ENCODE measurements at places on chromosomes 13 and 19.

GRCh38 chr13:48797127-48797526, 143.4 kb downstream of the CYSLTR2 start:
- no peak for DNase-seq

DNA sequence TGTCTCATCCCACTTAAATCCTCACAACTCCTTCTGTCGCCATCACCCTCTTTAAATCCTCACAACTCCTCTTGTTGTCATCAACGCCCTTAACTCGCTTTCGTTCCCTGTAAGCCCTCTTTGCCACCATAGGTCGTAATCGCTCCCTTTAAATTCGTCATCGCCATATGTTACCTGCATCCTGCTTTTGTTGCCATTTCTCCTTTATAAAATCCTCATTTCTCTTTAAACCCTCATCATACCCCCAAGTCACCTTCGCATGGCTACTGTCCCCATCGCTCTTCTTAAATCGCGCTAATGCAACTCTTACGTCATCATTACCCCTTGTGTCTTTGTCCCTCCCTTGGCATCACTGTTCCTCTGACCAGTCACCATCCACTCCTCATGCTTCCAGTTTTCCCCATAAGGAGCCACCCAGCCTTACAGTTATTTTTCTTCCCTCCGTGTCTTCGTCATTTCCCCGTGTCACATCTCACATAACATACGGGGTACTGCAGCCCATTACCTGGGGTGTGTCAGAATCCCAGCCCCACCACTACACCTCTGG, 539 bp downstream of the PLD3 start:
- no peak for DNase-seq

GRCh38 chr13:79429309-79429708, 23.3 kb upstream of the RBM26 start:
- DNase-seq: no peak

GRCh38 chr19:2554856-2555255, 78.9 kb downstream of the GADD45B start:
- DNase-seq: no peak

DNA sequence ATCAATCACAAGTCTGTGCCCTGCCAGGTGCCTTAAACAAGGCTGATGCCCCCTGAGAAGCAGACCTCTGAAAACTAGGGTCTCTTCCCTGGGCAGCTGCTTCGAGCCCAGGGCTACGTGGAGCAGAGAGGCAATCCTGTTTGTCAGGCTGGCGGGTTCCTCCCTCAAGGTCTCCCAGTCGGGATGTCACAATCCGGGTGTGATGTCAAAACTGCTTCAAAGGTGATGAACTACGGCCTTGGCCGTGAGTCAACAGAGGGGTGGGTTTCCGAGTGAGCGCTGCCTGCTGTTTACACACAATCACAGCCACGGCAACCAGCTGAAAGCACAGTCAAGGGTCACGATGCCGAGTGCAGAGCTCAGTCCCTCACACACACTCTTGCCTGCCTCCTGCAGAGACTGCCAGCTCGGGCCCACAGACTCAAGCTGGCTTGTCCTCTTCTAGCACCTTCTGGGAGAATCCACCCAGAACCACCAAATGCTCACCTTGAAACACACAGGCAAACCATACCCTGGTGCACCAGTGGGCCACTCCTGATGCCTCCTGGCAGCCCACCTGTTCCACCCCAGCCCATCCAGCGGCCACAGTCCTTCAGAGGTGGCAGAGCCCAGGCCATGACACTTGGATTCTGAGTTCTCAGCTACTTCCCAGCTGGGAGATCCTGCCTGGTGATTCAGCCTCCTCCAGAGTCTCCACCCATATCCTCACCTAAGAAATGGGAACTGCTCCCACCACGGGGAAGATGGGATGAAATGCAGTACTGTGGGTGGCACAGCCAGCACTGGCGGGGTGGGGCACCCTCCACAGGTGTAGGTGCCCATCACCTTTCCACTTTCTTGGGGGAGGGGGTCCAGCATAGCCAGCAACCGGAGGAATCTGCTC, 6.8 kb downstream of the ELL start:
- no peak for DNase-seq

GRCh38 chr13:47671776-47672175, 329.3 kb downstream of the SUCLA2 start:
- DNase-seq: no peak

- DNase-seq: no peak
Measured at GRCh38 chr13:33110386-33110712, 94.1 kb downstream of the KL start.

DNA sequence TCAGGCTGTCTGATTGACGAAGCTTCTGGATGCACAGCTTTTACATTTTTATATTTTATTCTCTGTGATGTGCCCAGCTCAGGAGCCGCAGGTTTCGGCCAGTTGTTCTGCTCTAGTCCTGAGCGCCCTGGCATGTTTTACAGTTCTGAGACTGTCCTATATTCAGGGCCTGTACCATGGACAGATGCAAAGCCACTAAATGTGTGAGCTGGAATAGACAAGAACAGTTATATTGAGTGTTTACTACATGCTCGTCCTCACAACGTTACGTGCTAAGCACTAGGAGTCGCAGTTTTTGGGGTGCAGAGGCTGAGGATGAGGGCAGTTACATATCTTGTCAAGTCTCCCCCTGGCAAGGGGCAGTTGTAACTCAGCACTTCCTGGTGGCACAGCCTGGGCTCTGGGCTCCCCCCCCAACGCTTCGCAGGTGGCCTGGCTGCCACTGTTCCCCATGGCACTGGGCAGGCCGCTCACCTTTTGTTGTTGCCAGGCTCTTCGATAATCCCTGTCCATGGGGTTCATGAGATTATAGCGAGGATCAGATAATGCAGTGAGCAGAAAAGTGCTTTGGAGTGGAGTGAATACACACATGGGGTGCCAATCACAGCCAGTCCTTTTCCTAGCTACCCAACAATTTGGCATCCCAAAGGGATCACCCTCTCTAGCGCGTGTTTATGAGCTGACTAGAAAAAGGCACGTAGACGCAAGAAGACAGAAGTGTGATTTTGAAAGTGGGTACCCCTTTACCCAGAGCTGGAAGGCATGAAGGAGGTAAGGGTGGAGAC, 23.5 kb downstream of the ARL11 start:
- DNase-seq: no peak

- no peak for DNase-seq
Measured at GRCh38 chr13:109788372-109789111, 2.2 kb upstream of the IRS2 start.

GRCh38 chr13:29496241-29496712, 99.2 kb downstream of the SLC7A1 start:
- DNase-seq: no peak

DNA sequence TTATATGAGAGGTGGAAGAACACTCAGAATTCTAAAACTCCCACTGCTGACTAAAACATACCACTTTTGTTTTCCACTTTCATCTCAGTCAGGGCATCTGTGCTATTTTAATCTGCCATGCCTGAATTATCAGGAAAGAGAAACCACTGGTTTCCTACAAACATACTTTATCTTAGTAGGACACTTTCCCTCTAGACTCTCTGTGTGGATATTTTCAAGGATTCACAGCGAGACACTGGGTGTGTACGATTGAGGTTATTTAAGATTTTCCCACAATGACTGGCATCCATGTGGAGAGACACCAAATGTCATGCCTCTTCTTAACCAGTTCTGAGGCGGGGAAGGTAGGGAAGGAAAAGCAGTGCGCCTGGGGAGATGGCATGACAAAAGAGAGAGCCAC, 212.2 kb downstream of the ENOX1 start:
- no peak for DNase-seq

DNA sequence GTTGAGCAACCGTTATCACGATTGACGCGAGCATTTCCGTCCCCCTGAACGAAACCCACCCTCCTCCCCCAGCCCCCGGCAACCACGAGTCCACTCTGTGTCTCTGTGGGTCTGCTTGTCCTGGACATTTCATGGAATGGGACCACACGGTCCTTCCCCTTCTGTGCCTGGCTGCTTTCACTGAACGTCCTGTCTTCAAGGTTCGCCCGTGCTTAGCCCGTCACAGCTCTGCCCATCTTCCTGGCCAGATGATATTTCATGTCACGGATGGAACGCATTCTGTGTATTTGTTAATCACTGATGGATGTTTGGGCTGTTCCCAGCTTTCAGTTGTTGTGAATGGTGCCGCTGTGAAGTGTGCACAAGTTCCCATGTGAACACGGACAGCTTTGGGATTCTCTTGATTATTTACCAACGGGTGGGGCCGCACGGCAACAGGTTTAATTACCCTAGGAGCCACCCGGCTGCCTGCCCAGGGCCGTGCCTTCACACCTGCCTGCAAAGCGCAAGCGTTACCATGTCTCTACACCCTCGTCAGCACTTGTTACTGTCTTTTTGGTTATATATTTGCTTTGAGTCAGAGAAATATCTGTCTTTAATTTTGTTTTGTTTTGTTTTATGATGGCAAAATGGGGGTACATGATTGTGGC, 42.5 kb downstream of the RASA3 start:
- no peak for DNase-seq

DNA sequence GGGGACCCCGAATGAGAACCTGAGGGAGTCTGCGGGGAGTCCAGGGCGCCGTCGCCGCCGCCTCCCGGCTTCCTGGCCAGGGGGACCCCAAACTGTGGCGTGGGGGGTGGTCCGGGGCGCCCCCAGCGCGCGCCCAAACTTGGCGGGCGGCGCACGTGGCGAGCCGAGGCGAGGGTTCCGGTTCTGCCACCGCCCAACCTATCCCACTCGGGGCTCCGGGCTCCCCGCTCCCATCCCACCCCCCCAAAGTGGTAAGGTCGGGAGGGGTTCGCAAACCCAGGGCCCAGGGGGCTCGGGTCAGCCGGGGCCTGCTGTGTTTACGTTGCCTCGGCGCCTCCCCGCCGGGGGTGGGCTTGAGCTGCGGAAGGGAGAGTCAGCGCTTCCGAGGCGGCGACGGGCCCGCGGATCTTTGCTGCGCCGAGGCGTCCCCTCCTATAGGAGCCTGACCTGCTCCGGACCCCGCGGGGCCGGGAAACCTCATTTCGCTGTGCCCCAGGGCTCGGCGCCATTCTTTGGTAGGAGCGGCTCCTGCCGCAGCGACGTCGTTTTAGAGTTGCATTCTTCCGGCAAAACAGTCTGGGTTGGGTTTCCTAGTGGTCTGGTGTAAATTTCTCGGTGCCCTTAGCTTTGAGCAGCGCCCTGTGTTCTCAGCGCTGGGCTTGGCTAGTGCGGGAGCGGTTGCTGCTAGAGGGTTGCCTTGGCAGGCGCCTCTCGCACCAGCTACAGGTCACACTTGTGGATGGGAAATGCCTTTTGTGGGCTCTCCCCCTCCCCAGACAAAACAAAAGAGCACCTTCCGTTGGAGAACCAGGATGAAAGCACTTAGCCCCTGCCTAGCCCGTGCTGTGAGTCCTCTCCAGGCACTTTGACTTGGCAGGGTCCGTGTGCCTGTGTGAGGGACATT, 1.2 kb downstream of the DAZAP1 start:
- peak; percentile 65 for DNase-seq

DNA sequence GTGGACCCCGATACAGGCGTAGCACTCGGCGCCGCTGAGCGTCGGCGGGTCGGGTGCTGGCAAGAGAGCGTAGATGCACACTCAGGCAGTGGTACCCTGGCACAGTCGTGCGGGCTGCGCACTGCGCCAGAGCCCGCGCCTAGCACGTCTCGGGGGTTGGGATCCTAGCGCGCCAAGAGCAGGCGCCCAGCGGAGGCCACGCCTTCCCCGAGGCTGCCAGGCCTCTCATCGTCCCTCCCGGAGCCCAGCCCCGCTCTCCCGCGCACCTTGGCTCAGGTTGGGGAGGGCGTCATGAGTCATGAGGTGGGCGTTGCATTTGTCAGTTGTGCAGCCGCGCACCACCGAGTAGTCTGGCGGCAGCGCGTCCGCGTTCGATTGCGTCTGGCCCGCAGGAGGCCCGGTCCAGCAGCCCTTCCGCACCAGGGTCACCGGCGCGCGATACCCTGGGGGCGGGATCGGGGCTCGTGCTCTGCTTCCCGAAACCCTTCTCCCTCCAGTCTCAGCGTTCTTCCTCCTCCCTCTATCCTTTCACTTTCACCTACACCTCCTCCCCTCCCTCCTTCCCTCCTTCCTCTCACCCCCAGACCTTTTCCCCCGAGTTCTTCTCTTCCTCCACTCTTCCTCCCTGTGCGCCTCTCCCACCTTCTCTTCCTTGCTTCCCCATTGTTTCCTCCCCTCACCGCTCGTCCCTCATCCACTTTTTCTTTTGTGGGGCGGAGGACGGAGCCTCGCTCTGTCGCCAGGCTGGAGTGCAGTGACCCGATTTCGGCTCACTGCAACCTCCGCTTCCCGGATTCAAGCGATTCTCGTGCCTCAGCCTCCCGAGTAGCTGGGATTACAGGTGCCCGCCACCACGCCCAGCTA, 3.5 kb downstream of the LYPD5 start:
- peak; percentile 81 for DNase-seq

DNA sequence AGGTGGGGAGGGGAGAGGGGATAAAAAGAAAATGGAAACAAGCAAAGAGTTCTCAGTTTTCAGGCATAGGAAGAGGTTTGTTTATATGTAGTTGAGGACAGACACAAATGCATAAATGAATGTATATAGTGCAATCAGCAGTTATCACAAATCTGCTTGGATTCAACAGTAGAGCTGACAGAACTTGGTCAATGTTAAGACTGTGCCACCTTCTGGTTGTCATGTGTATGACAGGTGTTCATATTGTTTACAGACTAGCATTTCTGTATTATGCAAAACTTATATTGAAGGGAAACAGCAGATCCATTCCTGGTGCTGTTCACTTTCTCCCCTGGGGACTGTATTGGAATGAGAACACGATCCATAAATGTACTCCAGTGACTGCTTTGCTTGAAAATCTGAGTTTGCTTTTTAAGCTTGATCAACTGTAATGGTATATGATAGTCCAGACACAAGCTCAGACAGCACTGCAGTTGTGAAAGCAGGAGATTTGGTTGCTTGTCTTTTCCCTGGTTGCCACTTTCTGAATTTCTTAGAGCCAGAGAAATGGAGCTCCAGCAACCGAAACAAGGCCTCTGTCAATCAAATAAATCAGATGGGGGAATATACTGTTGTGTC, 319.5 kb upstream of the OBI1 start:
- DNase-seq: peak; percentile 21

- peak; percentile 30 for DNase-seq
Measured at GRCh38 chr19:4597975-4598671, 38.6 kb upstream of the SEMA6B start.

GRCh38 chr13:95533545-95534160, 18.9 kb upstream of the CLDN10 start:
- no peak for DNase-seq

DNA sequence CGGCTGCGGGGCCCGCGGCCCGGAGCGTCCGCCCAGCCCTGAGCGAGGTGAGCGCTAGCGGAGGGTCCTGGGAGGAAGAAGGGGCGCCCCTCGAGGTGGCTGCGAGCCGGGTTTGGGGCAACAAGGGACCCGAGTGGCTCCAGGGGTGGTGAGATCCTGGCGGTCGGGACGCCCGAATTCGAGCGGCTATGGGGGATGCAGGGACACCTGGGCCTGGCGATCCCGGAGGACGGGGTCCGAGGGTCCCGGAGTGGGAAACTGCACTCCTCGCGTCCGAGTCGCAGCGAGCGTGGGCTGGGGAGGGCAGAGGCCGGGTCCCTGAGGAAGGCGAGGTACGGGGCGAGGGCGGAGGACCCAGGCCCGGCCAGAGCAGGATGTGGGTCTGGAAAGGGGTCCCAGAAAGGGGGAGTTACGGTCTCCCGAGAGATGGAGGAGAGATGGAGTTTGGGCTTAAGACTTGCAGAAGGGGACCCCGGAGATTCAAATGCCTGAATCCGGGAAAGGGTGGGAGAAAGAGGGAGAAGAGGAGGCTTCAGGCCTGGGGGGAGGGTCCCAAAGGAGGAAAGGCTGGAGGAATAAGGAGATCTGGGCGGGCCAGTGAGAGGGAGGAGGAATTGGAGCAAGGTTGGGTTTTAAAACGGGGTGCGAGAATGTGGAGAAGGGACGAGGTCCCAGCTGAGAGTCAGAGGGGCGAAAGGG, 542 bp downstream of the CACNG7 start:
- DNase-seq: no peak

- no peak for DNase-seq
Measured at GRCh38 chr13:70534466-70534865, 426.2 kb upstream of the KLHL1 start.

All from activated CD8-positive, alpha-beta memory T cell treated with anti-CD3 and anti-CD28 coated beads, Interleukin-2, amount 50 U/mL, for 4 hours (primary cell).